ENCODE measurements at places on chromosomes 11 and 22. TPM values are rescaled to one million over a fixed set of nuclear protein-coding genes. Genes with fewer than 3 reads are reported as not detected.

DNA sequence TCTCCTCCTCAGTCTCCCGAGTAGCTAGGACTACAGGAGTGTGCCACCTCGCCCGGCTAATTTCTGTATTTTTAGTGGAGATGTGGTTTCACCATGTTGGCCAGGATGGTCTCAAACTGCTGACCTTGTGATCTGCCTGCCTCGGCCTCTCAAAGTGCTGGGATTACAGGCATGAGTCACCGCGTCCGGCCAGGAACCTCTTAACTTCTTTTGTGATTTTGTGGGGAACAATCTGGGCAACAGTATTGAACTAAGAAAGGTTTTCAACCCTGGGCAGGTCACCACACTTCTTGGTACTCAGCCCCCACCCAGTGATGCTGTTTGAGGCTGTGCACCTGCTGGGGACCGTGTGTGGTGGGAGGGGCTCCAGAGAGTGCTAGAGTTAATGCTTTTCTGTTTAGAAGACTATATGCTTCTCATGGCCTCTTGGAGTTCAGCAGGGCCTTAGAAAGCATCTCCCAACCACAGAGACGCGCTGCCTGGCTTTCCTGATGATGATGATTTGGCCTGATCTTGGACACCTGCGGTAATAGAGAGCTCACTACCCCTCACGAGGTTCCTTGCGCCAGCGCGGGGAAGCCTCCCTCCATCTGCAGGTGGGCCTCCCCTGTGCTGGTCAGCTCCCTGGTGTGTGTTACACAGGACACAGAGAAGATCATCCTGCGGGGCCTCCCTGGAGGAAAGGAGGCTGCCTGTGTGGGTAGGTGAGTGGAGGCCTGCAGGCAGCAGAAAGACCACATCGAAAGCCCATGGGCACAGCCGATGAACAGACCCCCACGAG, 1.2 kb downstream of the DENND6B start:
- no peak overlapping the region for H3K4me3 ChIP-seq
- no peaks in the 10 kb centered on the region for H3K36me3 ChIP-seq
- no peaks in the 10 kb centered on the region for H3K27me3 ChIP-seq
- no peak overlapping the region for H3K27ac ChIP-seq
- peaks cover 3% of the 10 kb centered on the region for H3K4me1 ChIP-seq
- DNase-seq, result no peak

DNA sequence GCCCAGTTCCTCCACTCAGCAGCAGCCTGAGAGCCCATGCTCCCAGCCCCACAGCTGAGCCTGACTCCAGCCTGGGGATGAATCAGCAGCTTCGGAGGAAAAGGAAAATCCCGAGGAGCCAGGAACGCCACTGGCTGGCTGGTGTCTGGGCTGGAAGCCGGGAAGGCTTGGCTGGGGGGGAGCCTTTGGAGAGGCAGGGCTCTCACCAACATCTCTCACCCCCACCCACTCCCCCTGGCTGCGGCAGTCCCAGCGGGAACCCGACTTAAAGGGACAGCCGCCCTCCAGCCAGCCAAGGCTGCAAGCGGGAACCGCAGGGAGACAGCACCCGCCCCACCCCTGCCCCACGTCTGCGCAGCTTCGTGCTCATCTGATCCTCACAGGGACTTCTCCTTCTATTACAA, 28.4 kb downstream of the KIAA0930 start:
- H3K4me1 ChIP-seq, result no peaks in the 10 kb centered on the region
- peak; percentile 53 for DNase-seq
- H3K36me3 ChIP-seq, result no peaks in the 10 kb centered on the region
- no peaks in the 10 kb centered on the region for H3K27me3 ChIP-seq

The PKDREJ gene
- 1.1 TPM for total RNA-seq

DNA sequence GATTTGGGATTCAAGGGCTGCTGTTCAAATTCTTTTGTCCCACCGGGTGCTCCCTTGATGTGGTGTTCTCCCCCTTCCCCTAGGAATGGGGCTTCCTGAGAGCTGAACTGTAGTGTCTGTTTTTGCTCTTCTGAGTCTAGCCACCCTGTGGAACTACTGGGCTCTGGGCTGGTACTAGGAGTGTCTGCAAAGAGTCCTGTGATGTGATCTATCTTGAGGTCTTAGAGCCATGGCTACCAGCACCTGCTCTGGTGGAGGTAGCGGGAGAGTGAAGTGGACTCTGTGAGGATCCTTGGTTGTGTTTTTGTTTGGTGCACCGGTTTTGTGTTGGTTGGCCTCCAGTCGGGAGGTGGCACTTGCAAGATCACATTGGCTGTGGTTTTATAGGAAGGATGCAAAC, 46.2 kb downstream of the OR2AT4 start:
- H3K27ac ChIP-seq, result no peak overlapping the region
- no peak overlapping the region for H3K4me3 ChIP-seq
- DNase-seq, result no peak

- no peak overlapping the region for H3K27ac ChIP-seq
- DNase-seq, result peak; percentile 70
- no peaks in the 10 kb centered on the region for H3K27me3 ChIP-seq
- peaks cover 19% of the 10 kb centered on the region for H3K4me1 ChIP-seq
- no peaks in the 10 kb centered on the region for H3K36me3 ChIP-seq
Measured at GRCh38 chr11:119694334-119694733, 34.7 kb downstream of the NECTIN1 start.

The ADAMTS15 gene
- 4.0 TPM for total RNA-seq

DNA sequence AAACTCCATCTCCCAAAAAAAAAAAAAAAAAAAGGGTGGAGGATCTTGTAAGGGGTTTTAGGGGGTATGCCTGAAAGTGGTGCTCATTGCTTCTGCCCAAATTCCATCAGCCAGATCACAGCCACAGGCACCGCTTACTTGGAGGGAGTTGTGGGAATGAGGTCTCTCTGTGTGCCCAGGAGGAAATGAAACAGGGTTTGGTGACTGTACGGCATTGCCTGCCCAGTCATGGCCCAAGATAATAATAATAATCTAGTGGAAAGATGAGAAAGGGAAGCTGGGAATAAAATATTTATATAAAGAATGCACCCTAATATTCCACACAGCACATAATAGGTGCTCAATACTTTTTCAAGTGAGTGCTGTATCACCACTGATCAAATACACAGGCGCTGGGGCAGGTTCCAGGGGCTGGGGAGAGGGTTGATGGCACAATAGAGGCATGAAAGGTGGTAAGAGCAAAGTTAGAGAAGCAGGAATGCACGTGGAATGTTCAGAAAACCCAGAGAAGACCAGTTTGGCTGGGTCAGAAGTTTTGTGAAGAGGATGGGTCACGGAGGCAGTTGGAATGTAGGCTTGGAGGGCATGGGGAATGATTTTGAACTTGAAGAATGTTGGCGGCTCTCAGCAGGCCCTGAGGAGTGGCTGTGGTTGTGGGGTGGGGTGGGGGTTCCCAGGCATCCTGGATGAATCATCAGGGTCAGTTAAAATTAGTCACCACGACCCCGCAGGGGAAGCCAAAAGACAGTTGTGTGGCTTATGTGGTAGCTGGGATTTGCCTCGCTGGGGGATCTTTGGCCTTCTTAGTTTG, 12.5 kb upstream of the MB start:
- no peaks in the 10 kb centered on the region for H3K27me3 ChIP-seq
- H3K27ac ChIP-seq, result peak overlapping the region; percentile 55
- no peaks in the 10 kb centered on the region for H3K36me3 ChIP-seq
- DNase-seq, result peak; percentile 44

The MYO18B gene
- total RNA-seq, result 0.11 TPM

DNA sequence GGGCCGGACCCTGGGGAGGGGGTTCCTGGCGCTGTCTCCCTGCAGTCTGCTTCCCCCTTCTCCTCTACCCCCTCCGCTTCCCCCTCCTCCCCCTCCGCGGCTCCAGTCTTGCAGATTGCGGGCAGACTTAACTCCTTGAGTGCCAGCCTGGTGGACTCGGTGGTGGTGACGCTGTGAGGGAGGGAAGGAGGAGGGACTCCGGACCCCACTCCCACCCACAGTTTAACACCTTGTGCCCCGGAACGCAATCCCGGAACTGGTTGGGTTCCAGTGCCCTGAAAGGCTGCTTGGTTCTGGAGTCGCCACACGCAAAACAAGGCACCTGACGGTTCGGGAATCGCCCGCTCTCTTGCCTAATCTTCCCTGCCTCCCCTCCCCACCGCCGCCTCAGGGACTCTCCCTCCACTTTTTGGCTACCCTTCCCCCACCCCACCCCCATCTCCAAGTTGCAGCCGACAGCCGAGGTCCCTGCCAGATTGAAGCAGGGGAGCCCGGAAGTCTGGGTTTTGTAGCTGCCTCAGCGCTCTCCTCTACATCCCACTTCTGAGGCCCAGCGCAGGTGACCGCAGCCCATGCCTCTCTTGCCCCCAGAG, 3.9 kb upstream of the BCL9L start:
- peak; percentile 94 for DNase-seq
- H3K27me3 ChIP-seq, result no peaks in the 10 kb centered on the region
- peaks cover 4% of the 10 kb centered on the region for H3K4me1 ChIP-seq
- H3K4me3 ChIP-seq, result peak overlapping the region; percentile 76

The GRAMD4 gene
- total RNA-seq, result 118 TPM

- DNase-seq, result no peak
- H3K36me3 ChIP-seq, result no peaks in the 10 kb centered on the region
- no peaks in the 10 kb centered on the region for H3K27me3 ChIP-seq
- no peaks in the 10 kb centered on the region for H3K4me1 ChIP-seq
- H3K4me3 ChIP-seq, result no peak overlapping the region
- no peak overlapping the region for H3K27ac ChIP-seq
Measured at GRCh38 chr11:70104419-70104818, 26.3 kb downstream of the ANO1 start.

- peak overlapping the region; percentile 45 for H3K27ac ChIP-seq
- no peak for DNase-seq
- peaks cover 11% of the 10 kb centered on the region for H3K36me3 ChIP-seq
- no peak overlapping the region for H3K4me3 ChIP-seq
Measured at GRCh38 chr11:128482512-128483191, 104.7 kb downstream of the ETS1 start.

The PITPNB gene
- total RNA-seq, result 40.0 TPM

DNA sequence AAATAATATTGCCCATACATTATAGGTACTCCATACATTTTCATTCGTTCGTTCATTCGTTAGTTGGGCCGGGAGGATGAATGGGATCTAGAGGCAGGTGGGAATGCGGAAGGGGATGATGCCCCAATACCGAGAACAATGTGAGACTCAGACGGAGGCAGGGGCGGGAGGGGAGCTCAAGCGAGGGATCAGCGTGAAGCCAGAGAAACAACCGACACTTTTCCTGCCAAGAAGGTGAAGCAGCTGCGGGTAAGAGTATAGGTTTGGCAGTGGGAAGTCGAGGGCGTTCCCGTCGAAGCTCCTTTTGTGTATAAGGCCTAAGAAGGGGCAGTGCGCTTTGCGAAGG, 1.1 kb upstream of the ARHGEF17 start:
- peak overlapping the region; percentile 87 for H3K27ac ChIP-seq
- peak; percentile 37 for DNase-seq
- no peaks in the 10 kb centered on the region for H3K27me3 ChIP-seq
- H3K36me3 ChIP-seq, result no peaks in the 10 kb centered on the region
- H3K4me1 ChIP-seq, result peaks cover 4% of the 10 kb centered on the region

The CNTN5 gene
- total RNA-seq, result not detected

GRCh38 chr11:105490333-105490732, 119.5 kb upstream of the GRIA4 start:
- H3K27me3 ChIP-seq, result no peaks in the 10 kb centered on the region
- no peaks in the 10 kb centered on the region for H3K4me1 ChIP-seq
- no peak overlapping the region for H3K4me3 ChIP-seq
- no peak overlapping the region for H3K27ac ChIP-seq
- no peaks in the 10 kb centered on the region for H3K36me3 ChIP-seq

DNA sequence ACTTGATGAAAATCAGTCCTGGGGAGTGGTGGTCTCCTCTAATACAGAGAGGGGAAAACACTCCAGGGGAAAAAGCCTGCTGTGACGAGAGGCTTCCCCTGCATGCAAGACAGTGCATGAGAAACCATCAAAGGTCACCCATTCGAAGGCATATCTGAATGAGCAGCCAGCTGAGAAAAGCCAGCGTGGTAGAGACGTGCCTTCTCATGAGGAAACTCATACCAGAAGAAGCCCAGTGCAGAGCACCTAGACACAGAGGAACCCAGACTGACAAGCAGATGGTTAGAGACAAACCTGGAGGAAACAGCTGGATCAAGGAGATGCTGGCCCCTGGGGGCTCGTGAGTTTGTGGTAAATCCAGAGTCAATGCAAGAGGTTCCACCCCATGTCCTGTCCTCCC, 534.8 kb downstream of the BRD1 start:
- DNase-seq, result no peak
- H3K27ac ChIP-seq, result no peak overlapping the region
- no peaks in the 10 kb centered on the region for H3K36me3 ChIP-seq

The TECTA gene
- total RNA-seq, result 0.16 TPM

The TMEM191B gene
- 4.3 TPM for total RNA-seq

The GAS2 gene
- total RNA-seq, result 2.3 TPM

GRCh38 chr22:23700706-23701105, 9.9 kb downstream of the RGL4 start:
- no peaks in the 10 kb centered on the region for H3K36me3 ChIP-seq
- no peaks in the 10 kb centered on the region for H3K4me1 ChIP-seq
- no peak overlapping the region for H3K4me3 ChIP-seq
- H3K27ac ChIP-seq, result no peak overlapping the region
- DNase-seq, result no peak
- no peaks in the 10 kb centered on the region for H3K27me3 ChIP-seq

The OR52L1 gene
- total RNA-seq, result not detected

DNA sequence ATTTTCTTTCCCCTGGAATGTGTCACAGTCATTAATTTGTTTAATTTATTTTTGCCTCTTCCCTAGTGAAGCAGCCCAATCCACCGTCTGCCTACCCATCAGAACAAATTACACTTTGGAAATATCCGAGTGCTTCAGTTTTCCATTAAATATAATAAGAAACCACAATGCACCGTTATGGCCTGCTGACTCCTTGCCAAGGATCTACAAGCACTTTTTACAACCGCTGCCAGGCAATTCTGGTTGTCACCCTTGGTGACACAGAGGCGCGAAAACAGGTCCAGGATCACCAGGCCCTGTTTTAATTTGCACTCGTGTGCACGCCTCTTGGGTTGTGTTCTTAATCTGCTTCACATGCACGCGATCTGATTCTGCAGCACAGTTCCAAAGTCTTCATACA, 43.9 kb downstream of the KIRREL3 start:
- H3K27ac ChIP-seq, result no peak overlapping the region
- no peaks in the 10 kb centered on the region for H3K36me3 ChIP-seq
- H3K4me1 ChIP-seq, result no peaks in the 10 kb centered on the region
- peak; percentile 33 for DNase-seq

The MRPL48 gene
- total RNA-seq, result 44.4 TPM

Measured in colonic mucosa (tissue), 4 donors.